ENCODE measurements at places on chromosomes 5 and 9.

DNA sequence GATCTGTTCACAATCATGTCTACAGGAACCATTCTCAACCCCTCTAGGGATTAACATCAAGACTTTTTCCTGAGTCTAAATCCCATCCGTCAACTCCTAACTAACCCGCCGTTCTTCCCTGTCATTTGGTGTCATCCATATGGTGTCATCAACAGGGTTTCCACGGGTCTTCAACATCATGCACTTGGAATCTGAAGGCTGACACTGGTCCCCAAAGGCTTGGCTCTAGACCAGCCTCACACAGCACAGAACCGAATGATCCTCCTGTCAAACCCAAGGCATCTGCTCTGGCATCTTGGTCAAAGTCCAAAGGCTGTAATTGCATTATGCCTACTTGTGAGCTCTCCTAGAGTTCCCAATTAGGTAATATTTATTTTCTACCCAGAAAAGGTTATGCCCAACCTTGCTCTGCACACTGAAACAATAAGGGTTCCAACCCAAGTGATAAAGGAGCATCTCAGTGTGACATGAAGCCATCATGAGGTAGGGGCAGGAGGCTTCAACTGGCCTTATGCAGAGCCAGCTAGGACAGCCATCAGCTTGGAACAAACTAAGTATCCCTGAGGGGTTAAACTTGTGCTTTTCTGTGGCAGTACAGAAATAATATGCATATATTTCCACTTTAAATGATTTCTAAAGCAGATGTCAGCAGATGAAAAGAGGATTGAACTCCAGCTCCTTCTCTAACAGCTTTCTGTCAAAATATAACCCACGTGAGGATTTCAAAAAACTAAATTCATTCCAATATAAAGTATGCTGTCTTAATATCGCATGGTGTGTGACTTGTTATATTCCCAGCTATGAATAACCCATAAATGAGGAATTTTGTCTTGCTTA is 13.9 kb downstream of the ENC1 start:
- no peak for DNase-seq

GRCh38 chr5:35369965-35370790 is 139.9 kb upstream of the PRLR start:
- DNase-seq, result peak; percentile 11

GRCh38 chr9:6272229-6272598 is 56.0 kb upstream of the TPD52L3 start:
- DNase-seq, result peak; percentile 77

DNA sequence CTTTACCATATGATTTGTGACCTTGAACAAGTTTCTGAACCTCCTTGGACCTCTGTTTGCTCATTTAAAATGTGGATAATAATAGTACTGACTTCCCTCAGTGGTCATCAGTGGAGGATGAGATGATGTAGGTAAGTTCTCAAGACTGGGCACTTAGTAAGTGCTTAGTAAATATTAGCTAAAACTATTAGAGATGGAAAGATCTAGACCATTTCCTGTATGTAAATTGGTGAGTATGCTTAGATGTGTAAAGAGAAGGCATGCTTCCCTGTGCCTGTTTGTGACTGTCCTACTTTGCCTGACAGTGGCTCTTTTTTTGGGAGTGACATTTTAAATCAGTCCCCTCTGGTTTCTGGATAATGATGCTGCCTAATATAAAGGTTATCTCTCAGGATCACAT is 288.1 kb downstream of the GABRB2 start:
- no peak for DNase-seq

DNA sequence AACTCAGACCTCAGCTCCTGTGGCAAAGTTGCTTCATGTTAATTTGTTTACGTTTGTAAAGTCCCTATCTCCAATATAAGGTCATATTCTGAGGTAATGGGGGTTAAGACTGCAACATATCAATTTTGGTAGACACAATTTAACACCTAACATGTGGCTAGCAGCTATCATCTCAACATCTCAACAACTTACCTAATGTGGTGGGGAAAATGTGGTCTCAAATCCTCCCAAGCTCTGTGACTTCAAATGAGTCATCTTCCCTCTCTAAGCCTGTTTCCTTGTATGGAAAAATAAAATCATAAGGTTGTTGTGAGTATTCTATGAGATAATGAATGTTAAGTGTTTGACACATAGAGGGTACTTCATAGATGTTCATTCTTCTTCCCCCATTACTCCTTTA is 443.3 kb downstream of the CDK5RAP2 start:
- no peak for DNase-seq

DNA sequence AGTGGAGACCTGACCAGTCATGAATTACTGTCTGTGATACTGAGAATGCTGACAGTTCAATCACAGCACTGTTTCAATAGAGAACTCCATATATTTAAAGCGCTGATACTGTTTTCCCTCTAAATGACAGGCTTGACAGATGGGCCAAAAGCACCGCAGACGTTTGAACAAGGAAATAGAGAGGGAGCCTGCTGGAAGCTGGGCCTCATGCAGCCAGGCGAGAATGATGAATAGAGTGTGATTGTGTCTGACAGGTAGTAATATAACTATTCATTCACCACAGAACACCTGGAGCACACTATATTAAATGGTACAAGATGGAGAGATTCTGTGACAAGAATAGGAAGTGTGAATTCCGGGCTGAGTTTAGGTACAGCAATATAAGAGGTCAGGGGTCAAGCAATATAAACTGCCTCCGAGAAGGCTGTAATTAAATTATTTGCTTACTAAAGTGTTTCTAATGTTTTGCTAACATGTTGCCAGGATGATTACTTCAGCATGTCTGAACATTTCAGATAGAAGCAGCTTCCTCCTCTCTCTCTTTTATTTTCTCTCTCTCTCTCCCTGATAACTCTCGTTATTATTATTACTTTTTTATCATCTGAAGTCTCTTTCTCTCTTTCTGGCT is 297.7 kb downstream of the CSNK1G3 start:
- peak; percentile 24 for DNase-seq

GRCh38 chr9:98842510-98842909 is 35.0 kb downstream of the GALNT12 start:
- DNase-seq, result no peak

DNA sequence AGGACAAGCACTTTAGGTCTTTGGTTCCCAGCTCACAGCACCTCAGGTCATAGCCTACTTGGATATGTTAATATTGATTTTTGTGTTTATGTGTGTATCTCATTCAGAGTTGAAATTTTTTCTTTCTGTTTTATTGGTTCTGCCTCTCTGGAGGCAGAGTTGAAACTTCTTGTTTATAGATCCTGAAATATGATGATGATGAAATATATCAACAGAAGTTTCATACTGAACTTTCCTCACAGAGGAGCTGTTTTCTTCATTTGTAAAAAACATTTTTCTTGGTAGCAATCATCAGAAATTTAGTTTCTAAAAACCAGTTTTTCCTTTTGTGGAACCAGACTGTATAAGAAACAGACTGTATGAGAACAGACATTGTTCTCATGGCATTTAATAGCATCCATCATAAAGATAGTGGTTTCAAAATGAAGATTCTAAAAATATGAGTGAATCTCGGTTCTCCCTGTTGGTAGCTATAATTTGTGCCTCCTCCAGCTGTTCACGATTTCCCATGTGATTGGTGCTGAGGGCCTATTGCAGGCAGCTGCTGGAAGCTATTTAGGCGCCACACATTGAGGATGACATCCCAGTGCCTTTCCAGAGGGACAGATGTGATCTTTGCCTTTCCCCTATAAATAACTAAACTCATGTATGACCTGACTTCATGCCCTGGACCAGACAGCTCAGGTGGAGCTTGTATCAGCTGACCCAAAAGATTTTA is 39.5 kb upstream of the CFAP157 start:
- no peak for DNase-seq

GRCh38 chr9:122614362-122614761 is at the start of gene OR1Q1:
Gene OR1Q1, plus strand, starts transcription at chr9:122614738. Its CDS starts 0 bp downstream, at chr9:122614738.
- DNase-seq, result no peak

GRCh38 chr9:82538634-82539033 is 524.3 kb downstream of the RASEF start:
- DNase-seq, result no peak

- peak; percentile 69 for DNase-seq
Observed at GRCh38 chr9:99105152-99106043, 485 bp downstream of the TGFBR1 start.

- DNase-seq, result no peak
Observed at GRCh38 chr9:108396611-108397010, 459.2 kb downstream of the ACTL7B start.

DNA sequence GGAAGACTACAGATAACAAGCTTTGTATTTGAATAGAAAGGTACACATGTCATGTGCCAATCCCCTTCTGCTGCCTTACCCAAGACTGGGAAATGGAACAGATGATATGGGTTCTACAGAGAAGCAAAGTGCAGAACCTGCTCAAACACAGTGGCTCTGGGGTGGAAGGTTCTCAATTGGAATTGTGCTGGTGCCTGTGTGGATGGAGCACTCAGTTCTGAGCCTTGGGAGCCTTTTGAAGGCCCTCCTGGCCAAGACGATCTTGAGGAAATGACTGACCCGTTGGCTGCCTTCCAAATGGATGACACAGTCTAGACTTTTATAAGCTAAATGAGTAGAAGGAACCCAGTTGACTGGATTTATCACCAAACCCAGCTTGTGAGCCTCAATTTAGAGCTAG is 4.2 kb upstream of the PRSS3 start:
- DNase-seq, result no peak

DNA sequence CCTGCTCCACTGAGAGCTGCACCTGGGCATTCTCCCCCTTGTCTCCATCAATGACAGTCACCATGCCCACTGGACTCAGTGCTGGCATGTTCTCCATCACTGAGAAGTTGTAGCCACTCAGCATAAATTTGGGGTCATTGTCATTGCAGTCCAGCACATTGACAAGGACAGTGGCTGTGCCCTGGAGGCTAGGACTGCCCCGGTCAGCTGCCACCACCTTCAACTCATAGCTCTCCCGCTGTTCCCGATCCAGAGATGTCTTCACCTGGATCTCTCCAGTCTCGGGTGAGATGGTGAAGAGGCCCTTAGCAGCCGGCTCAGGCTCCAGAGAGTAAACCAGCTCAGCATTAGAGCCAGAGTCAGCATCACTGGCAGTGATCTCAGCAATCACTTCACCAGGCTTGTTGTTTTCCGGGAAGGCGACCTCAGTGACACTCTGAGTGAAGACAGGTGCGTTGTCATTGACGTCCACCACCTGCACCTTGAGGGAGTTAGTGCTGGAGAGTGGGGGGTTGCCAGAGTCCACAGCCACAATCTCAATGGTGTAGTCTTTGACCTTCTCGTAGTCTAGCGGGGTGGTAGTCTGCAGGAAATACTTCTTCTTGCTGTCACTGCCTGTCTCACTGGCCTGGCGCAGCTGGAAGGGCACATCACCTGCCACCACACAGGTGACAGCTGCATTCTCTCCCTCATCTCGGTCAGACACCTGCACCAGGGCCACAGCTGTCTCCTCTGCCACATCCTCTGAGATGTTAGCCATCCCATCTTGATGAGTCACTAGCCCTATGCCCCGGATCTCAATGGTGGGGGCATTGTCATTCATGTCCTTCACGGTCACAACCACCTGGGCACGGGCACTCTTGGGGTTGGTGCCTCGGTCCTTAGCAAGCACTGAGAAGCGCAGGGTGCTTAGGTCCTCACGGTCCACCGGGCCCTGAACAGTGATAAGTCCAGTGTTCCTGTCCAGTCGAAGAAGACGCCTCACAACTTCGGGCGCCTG is 13.5 kb downstream of the PCDH1 start:
- DNase-seq, result no peak

DNA sequence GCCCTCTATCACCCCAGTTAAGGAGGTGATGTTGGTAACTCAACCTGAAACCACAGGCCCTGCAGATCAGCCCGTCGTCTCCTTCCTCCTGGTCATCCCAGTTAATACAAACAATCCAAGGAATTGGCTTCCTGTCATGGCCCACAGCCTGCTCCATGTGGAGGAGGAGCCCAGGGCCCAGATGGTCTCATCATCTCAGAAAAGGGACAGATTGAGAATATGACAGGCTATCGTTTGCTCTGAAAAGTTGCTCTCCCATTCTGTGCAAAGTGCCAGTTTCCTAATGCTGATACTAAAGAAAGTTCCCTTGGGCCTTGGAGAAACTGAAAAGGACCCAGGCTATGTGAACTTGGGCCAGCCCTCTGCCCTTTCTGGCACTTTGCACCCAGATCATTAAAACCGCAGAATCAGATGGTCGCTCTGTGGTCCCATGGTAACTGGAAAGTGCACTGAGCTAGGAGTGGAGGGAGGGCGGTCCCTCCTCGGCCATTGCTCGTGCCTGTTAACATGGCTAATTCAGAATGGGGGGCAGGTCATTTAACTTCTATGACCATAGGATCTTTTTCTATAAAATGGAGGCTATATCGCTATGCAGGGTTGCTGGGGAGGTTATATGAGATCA is 675 bp upstream of the SPAAR start:
- peak; percentile 76 for DNase-seq

DNA sequence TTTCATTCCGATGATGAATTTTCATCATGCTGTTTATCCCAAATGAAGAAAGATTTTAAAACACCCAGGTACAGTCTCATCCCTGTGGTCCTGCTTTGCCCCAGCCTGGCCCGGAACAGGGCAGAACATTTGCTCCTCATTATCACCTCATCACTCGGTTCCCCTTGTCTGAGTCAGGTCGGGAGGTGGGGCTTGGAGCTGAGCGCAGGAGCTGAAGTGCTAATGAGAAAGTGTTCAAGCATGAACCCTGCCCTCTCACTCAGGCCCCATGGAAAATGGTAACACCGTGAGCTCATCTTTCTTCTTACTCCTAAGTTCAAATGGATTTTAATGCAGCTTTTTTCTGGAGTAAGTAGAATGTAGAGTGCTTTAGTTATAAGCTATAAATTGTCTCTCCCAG is 466.2 kb downstream of the KDM4C start:
- DNase-seq, result no peak

- peak; percentile 29 for DNase-seq
Observed at GRCh38 chr9:90851444-90851843, 49.8 kb downstream of the SYK start.

- no peak for DNase-seq
Observed at GRCh38 chr9:135029871-135030565, 57.5 kb upstream of the OLFM1 start.

GRCh38 chr5:177029498-177029897 is 7.0 kb downstream of the ZNF346 start:
- no peak for DNase-seq

DNA sequence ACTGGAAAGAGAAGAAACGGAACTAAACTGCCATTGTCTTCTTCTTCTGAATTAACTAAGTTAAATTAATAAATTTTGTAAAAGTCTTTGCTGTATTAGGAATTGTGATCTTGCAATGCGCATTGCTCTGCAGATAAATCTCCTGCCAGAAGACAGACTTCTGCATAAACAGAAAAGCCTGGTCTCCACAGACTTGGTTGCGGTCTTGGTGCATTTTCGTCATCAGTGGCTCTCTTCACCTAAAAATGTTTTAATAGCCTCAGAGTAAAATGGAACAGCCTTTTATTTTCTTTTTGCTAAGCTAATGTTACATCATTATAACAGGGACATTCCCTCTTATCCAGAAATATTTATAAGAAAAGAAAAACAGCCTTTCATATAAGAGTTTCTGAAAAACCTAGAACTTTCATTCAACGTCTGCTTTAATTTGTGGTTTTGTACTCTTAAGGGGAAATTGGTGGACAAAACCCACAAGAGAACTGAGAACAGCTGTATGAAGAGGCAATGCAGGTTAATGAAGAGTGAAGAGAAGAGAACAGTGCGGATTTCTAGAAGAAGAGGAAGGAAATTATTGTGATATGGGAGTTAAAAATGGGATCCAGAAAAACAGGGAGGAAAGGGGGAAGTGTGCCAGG is 10.1 kb downstream of the IFNA5 start:
- DNase-seq, result no peak
